ENCODE measurements at places on chromosomes 5 and 9.

DNA sequence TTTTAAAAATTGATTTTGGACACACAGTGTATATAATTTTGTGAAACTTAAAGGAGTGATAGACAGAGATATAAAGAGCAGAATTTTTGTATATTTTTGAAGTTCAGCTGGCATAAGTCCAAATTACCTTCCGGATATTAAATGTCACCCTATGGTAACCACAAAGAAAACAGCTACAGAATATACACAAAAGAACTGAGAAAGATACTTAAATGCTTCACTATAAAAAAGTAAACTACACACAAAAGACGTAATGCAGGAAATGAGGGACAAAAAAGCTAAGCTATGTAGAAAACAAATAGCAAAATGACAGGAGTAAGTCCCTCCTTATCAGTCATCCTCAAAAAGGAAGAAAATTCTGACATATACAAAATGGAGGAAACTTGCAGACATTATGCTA is 29.4 kb downstream of the HACD4 start:
- DNase-seq: no peak

- DNase-seq: peak; percentile 67
Measured at GRCh38 chr9:114484854-114485443, 20.3 kb downstream of the WHRN start.

- DNase-seq: peak; percentile 71
Measured at GRCh38 chr5:113663879-113664541, 150.5 kb downstream of the YTHDC2 start.

DNA sequence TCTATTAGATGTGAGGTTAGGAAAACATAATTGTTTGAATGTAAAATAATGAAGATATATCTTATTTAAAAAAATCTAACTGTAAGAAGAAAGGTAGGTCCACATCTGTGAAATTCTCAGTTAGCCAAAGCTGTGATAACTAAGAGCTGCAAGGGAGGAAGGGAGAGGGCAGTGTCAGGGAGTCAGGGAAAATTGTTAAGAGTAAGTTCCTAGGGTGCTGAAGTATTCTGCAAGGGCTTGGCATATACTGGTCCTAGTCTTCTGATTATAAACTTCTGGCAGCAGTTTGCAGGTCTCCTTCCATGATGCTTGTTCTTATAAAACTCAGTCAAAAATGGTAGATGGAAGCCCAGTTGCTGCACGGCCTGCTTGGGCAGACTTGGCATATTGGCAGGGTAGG is 233.2 kb downstream of the NMUR2 start:
- DNase-seq: no peak

DNA sequence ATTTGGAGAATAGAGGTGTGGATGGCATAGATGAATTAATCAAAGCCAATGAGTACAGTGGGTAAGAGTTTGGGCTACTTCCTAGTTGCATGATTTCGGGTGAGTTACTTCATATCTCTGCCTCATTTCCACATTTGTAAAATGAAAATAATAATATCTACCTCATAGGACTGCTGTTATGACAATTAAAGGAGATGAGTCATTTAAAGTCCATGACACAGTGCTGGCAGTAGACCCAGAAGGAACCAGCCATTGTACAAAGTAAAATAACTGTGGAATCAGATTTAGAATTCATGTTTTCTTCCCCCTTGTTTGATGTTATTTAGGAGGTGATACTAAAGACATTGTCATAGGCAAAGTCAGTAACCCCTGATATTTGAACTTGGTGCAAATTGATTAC is 139.5 kb upstream of the SLC27A6 start:
- DNase-seq: no peak

GRCh38 chr5:84393969-84394368 is 9.3 kb upstream of the EDIL3 start:
- peak; percentile 18 for DNase-seq

GRCh38 chr9:87494970-87495471 is 2.6 kb upstream of the DAPK1 start:
- DNase-seq: no peak

DNA sequence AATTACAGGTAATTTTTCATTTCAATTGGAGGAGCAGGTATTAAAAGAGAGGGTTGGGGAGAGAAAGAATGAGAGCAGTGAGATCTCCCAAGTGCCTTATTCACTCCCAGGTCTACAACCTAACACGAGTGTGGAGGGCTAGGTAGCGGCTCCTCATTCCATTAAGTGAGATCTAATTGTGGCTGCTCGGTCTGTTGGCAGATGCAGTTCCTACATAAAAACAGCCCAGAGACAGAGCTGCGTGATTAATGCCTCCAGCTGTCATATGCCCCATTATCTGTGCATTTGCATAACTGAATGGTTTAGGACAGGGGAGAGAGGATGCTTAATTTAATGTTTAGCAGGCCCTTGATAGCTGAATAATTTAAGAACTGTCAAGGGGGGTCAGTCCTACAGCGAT is 100.5 kb downstream of the PSAT1 start:
- DNase-seq: no peak

DNA sequence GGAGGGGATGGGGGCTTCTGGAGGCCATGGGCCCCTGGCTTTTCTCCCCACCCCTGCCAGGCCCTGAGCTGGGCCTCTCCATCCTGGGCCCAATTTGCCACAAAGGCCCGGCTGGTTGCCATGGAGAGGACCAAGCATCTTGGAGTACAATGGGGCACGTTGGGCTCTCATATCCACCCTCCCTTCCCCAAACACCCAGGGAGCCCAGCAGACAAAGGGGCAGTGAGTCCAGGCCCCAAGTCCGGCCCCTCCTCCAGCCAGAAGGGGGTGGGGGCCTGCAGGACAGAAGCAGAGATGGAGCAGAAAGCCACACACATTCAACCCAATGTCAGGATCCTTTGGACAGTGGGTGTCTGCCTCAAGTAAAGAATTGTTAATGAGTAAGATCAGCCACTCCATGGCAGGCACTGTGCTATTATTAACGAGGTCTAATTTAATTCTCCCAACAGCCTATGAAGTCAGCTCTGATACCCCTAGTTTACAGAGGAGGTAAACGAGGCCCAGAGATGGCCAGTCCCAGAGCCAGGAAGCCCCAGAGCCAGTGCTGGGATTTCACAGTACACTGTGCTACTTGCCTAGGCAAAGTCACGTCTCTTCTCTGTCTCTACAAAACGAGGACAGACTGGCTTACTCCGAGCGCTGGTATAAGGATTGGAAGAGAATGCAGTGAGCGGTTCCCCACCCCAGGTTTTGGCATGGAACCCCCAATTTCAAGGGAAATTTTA is 2.3 kb downstream of the CRB2 start:
- no peak for DNase-seq

DNA sequence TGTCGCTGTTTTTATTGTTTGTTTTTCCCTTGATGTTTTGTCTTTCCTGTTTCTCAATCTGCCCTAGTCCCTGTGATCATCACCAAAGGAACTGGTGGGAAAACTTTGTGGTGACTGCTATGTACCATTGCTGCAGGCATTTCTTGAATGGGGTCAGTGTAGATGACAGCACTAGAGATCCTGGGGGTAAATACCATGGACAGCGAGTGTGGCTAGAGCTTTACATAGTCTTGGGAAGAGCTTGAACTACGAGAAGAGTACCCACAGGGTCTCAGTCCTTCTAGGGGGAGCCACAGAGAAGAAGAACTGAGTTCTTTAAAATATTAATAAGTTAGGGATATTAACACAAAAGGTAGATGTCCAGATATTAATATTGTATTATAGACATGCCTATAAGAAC is 138.8 kb downstream of the PAM start:
- no peak for DNase-seq

DNA sequence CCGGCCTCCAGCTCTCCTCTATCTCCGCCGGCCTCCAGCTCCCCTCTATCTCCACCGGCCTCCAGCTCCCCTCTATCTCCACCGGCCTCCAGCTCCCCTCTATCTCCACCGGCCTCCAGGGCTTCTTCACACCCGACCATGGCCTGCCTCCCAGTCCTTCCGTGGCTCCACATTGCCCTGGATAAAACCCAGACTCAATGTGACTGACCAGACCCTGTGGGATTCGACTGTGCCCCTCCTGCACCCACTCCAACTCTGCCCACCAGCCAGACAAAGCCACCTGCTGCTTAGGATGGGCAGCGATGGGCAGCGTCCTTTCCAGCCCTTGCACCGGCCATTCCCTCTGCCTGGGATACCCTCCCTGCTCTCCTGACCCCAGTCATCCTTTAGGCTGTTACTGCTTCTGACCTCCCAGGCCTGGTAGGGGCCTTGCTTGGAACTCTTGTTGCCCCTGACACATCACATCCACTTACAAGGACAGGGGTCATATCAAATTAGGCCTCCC is 30.5 kb upstream of the RXRA start:
- DNase-seq: no peak

- DNase-seq: no peak
Measured at GRCh38 chr9:119343059-119343990, 25.9 kb downstream of the BRINP1 start.

GRCh38 chr5:112174959-112175594 is 244.0 kb downstream of the EPB41L4A start:
- DNase-seq: peak; percentile 69

- DNase-seq: no peak
Measured at GRCh38 chr9:129979071-129979745, 63.8 kb downstream of the FNBP1 start.

DNA sequence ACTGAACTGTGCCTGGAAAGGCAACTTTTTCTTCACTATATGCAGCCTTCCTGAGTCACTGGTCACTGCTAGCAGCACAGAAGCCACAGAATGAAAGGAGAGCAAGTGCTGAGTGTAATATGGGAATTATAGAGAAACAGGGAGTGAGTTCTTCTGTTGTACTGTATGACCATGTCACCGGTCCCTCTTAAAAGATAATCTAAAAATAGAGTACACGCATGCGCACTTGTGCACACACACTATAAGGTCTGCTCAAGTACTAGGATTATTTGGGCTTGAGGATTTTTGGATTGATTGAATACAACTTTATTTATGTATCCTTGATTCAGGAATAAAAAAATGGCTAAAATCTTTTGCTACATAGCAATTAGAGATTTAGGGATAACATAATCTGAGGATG is 571.9 kb downstream of the PDE4D start:
- DNase-seq: no peak

DNA sequence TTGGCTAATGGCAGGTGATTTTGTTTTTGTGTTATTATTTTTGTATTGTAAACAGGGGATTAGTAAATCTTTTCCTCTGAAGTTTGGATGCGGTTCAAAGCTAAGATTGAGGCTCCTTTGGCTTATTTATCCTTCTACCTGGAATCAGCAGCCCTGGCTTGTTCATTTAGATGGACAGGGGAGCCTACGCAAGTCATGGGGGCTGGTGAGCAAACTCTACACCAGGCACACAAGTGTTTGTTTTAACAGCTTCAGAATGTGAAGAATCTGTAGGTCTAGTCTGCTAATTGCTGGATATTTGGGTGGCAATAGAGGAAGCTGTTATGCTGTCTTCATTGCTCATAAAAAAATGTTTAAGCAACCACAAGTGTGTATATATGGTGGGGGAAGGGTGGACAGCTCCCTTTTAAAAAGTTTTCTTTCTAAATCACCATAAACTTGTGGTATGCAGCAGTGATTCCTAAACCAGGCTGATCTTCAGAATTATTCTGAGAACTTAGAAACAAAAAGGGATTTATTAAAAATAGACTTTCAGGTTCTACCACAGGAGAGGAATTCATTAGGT is 20.7 kb downstream of the ZNF462 start:
- no peak for DNase-seq

DNA sequence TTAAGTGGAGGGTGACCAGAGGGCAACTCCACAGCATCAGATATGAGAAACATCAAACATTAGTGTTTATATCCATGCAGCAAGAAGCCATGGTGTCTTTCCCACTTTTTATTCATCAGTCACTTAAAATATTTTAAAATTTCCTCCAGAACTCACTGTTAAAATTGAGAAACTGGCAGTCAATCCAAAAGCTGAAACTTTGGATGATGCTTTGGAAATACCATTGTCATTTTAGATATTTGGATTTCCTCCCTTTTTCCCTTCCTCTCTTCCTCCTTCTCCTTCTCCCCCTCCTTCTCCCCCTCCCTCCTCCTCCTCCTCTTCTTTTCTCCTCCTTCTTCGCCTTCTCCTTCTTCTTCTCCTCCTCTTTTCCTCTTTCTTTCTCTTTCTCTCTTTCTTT is 33.1 kb upstream of the NTRK2 start:
- DNase-seq: no peak

DNA sequence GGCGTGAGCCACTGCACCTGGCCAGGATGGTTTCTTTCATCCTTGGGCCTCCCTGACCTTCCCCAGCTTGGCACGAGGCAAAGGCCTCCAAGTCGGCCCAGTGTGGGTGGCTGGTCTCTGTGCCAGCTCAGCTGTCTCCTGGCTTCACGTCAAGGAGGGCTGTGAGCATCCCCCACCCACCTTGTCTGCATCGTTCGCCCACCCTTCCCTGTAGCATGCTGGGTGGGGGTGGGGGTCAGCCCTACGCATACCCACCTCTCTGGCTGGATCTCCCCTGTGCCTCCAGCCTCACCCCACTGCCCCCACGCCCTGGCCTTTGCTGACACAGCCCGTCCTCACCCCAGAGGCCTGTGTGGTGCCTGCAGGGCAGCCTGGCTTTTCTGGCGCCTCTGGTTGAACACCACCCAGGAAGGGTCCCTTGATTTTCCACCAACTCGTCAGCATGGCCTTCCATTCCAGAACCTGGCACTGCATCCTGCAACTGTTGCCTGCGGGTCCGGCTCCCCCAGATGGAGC is 8.8 kb upstream of the WDR5 start:
- no peak for DNase-seq

DNA sequence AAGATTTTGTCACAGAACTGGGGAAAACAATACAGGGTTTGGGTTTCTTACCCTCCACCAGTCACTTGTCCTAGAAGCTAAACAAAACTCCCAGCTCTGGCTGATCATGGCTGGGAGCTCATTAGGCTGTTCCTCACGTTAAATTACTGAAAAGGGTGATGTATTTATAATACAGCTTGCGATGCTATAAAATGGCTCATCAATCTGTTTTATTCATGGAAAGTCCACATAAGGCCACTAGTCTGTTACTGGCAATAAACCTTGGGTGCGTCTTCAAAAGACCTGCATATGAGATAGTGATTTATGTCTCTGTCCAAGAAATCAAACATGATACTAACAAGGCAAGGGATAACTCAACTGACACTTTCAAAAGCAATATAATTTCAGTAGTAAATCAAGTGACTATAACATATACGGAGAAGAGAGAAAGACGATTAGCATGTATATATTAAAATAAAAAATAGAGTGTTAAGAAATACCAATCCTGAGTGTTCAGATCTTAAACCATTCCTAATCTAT is 219.0 kb downstream of the BNC2 start:
- DNase-seq: no peak

GRCh38 chr5:54667136-54667535 is 149.6 kb downstream of the SNX18 start:
- no peak for DNase-seq

- no peak for DNase-seq
Measured at GRCh38 chr5:8829323-8830029, 716.4 kb downstream of the SEMA5A start.
